ENCODE measurements at places on chromosomes 4 and X.

- no peak for DNase-seq
Measured at GRCh38 chr4:68489338-68489737, 42.1 kb downstream of the TMPRSS11E start.

GRCh38 chrX:133792198-133792953 is 193.0 kb downstream of the GPC3 start:
- DNase-seq: peak; percentile 65

DNA sequence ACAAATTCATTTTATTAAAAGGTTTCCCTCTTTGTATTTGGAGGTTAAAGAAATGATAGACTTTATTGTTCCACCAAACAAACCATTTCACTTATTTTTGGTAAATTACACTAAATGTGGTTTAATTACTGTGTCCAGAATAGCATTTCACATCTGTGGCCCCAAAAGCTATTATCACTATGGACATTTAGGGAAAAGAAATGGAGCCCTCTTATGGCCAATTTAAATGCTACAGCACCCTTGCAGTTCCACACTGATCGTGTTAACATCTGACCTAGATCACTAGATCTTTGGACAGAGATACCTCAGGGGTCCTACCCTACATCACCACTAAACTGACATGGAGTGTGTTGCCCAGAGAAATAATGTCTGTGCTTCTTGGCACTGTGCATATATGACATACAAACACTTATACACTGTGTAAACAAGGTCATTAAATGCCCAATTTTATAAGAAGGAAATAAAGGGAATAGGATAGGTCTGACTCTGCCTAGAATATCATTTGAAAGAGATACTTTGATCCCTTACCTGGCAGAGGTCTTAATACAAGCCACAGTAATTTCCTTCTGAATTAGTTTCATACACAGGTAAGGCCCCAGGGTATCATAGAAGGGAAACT is 163.9 kb downstream of the KDR start:
- peak; percentile 43 for DNase-seq

DNA sequence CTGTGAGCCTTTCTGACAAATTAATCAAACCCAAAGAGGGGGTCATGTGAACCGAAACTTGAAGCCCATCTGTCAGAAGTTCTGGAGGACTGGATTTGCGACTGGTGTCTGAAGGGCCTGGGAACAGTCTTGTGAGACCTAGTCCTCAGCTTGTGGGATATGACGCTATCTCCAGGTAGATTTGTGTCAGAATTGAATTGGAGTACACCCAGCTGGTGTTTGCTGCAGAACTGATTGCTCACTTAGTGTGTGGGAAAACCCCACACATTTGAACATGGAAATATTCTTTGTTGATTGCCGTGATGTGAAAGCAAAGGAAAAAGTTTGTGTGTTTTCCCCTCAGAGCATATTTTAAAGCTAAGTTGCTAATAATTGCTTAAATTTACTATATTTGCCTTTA is 30.3 kb upstream of the TMSB15B start:
- no peak for DNase-seq

GRCh38 chr4:45566896-45567603 is 556.8 kb downstream of the GABRG1 start:
- no peak for DNase-seq

- DNase-seq: peak; percentile 61
Measured at GRCh38 chr4:69910016-69910782, 20.7 kb upstream of the CSN1S1 start.

Measured in fibroblast of skin of right biceps (primary cell).